ENCODE measurements at places on chromosomes 4 and X. TPM values are rescaled to one million over a fixed set of nuclear protein-coding genes. Genes with fewer than 3 reads are reported as not detected.

- DNase-seq, result no peak
These were observed 329.1 kb downstream of the FBXW7 start for GRCh38 chr4:152206646-152207377.

- DNase-seq, result peak; percentile 62
These were observed 3.6 kb downstream of the PSAPL1 start for GRCh38 chr4:7430965-7431695.

- DNase-seq, result no peak
These were observed 1.5 kb upstream of the TACR3 start for GRCh38 chr4:103721251-103721650.

DNA sequence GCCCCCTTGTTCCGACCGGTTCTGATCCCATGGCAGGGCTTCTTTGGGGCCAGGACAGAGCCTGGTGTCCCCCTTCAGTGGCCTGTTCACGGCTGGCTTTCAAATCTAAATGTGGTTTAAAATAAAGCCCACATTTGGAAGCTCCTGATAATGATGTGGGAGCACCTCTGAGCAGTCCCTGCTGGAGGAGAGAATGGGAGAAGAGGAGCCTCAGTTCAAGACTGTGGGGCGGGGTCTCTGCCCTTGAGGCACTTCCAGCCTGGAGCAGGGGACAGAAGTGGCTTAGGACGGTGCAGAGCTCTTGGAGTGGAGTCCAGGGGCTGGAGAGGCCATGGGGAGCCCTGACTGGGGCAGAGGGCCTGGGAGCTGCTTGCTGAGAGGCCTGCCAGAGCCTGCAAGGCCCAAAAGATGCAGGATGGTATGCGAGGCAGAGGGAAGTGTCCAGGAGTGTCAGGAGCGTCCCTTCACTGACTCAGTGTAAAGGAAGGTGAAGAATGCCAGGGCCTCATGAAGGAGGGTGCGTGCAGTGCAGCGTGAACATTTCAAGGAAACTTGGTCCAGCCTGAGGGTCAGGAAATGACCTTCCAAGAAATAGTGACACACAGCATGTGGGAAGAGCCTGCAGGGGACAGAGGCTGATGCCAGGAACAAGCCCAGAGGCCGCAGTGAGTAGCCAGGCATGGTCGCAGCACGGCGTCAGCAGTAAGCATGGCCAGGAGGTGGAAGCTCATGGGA, 21.1 kb upstream of the TADA2B start:
- DNase-seq, result no peak

- no peak for DNase-seq
These were observed 52.2 kb downstream of the ANK2 start for GRCh38 chr4:113101669-113102068.

- DNase-seq, result no peak
These were observed 118.3 kb upstream of the ATOH1 start for GRCh38 chr4:93710101-93710846.

DNA sequence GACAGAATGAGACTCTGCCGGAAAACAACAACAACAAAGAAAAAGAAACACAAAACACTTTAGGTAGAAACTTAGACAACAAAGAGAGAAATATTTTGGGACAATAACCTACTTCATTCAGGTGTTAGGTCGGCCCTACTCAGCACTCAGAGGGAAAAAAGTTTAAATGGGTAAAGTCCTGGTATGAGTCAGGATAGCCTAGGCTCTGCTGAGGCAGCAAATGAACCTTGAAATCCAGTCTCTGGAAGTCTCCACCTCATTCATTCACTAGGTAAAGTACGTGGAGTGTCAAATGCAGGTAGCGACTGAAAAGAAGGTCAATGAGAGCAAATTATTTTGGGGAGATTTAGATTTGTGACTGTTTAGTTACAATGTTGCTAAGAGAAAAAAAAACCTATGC, 127.4 kb downstream of the FHDC1 start:
- no peak for DNase-seq

- no peak for DNase-seq
These were observed 1682.2 kb upstream of the AGA start for GRCh38 chr4:179124419-179124818.

Gene PITX2
- total RNA-seq, result not detected

Gene DGKK
- not detected for total RNA-seq

Gene DCAF12L2
- total RNA-seq, result 1.4 TPM

Gene GAGE12G
- not detected for total RNA-seq

Gene HGFAC
- total RNA-seq, result 0.36 TPM

Gene ARX
- total RNA-seq, result not detected
